ENCODE measurements at places on chromosomes 12 and 14.

- DNase-seq: no peak
Observed at GRCh38 chr14:92704821-92705220, 43.6 kb downstream of the LGMN start.

DNA sequence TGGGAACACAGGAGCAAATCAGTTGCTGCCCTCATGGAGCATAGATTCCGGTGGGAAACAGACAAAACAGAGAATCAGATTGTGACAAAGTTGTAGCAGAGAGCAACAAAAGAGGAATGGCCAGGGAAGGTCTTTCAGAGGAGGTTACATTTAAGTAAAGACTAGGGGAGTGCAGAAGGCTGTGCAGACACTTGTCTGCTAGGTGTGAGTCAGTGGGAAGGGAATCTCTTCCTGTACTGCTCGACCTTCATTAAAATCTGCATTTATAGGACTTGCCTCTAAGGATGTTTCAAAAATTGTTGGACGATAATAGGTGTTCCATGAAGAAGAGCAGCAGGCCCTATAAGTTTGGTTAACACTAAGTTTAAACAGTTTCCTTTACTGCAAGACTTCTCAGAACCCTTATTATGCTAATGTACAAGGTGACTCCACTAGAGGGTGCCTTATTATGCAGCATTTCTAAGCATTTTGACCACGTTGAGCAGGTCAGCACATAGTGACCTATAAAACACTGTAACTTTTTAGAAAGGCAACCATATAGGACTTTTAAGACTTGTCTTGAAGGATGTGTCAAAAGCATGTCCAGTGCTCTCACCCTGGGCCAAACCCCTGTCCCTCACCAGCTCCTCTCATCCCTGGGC, 91.8 kb upstream of the RIC8B start:
- DNase-seq: no peak

- no peak for DNase-seq
Observed at GRCh38 chr14:20294636-20295035, 11.1 kb downstream of the TTC5 start.

DNA sequence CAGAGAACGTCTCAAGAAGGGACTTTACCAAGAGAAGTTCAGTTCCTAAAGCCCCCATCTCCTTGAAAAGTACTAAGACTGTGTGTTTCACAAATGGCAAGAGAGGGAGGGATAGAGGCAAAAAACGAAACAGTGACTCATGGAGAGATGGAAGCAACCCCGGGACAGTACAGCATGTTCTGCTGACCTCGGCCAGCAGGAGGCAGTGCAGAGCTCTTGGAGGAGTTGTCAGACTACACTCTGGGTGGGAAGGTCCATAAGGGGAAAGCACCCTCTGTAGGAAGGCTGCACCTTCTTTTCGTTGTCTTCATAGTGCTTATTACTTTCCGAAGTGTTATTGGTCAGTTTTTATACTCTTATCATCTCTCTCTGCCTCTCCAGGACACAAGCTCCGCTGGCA, 525.2 kb upstream of the CCDC196 start:
- no peak for DNase-seq

GRCh38 chr12:97984974-97985580, 522.5 kb downstream of the RMST start:
- peak; percentile 2 for DNase-seq

DNA sequence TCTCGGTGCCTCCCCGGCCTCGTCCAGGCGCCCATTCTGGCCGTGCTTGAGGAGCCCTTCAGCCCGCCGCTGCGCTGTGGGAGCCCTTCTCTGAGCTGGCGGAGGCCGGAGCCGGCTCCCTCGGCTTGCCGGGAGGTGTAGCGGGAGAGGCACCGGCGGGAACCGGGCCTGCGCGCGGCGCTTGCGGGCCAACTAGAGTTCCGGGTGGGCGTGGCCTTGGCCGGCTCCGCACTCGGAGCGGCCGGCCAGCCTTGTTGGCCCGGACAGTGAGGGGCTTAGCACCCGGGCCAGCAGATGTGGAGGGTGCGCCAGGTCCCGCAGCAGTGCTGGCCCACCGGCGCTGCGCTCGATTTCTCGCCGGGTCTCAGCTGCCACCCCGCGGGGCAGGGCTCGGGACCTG, 168.7 kb upstream of the RPL10L start:
- no peak for DNase-seq

DNA sequence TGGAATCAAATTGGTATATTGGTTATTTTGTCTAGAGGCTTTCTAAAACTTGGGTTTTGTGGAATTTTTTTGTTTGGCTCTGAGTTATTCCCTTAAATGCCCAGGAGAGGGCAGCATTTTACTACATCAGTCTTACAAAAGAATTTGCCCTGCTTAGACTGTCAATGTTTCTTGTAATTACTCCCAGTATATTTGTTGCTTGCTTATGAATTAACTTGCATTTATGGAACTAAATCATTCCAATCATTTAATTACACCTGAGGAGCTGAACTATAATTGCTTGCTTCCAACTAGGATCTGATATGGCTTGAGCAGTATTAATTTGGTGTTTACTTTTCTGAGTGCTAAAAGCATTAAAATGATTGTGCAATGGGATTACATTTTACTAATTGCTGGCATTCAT, 48.7 kb downstream of the MIPOL1 start:
- no peak for DNase-seq

- no peak for DNase-seq
Observed at GRCh38 chr14:79333198-79333546, 878.1 kb downstream of the DIO2 start.

- no peak for DNase-seq
Observed at GRCh38 chr12:6998715-6999451, 19.4 kb downstream of the LPCAT3 start.

- DNase-seq: peak; percentile 11
Observed at GRCh38 chr14:49946320-49947141, 53.6 kb downstream of the ARF6 start.

- no peak for DNase-seq
Observed at GRCh38 chr12:79347866-79348265, 342.9 kb downstream of the PAWR start.

GRCh38 chr12:131773582-131774221, 54.5 kb upstream of the MMP17 start:
- DNase-seq: no peak

DNA sequence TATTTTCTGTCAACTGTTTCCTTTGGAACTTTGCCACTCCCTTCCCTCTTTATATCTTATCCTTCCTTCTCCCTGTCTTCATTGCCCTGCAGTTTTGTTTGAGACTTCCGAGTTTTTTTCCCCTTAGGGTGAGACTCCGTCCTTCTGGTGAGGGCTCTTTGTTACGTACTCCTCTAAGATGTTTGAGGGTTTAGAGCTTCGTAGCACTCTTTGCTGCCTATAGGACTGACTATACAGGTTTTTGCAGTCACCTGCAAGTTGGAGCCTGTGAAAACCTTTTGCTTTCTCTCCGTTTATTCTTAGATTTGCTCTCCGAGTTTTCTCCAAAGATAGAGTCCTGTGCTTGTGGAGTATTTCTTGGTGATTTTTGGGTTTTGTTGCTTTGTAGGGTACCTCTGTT, 41.7 kb upstream of the MYRFL start:
- no peak for DNase-seq

DNA sequence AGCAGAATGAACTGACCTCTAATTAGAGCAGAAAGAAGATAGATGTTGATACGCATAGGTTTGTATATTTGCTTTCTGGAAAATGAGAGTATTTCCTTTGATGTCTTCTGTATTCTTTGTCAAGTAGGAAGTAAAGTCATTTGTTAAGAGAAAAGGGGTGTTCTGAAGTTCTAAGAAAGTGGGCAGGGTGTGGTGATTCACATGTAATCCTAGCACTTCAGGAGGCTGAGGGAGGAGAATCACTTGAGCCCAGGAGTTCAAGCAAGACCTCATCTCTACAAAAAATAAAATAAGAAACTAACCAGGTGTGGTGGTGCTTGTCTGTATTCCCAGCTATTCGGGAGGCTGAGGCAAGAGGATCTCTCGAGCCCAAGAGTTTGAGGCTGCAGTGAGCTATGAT, 2.8 kb downstream of the RHNO1 start:
- DNase-seq: no peak

- DNase-seq: no peak
Observed at GRCh38 chr14:35158951-35159653, 36.8 kb downstream of the PRORP start.

GRCh38 chr12:52243856-52244614, 11.0 kb downstream of the KRT7 start:
- no peak for DNase-seq

DNA sequence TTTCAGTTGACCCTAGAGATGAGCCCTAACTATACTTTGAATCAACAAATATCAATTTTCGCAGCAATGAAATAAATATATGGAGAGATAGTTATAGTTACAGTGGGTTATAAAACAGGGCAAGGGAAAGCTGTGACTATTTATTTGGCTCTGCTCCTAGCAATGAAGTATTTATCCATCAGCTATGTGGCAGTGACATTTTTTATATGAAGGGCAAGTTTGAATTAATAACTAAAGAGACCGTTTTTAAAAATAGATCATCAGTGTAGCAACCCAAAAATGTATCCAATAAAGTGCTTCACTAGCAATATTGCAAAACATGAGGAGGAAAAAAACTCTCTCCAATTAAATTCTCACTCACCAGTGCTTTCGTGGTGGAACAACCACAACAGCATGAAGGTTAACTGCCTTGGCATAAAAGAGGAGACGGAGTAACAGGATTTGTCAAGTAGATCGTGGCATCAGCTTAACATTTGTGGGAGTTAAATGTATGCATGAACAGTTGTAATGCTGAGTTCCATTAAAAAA, 58.1 kb upstream of the NUDT4 start:
- DNase-seq: no peak

GRCh38 chr14:38868399-38869290, 234.4 kb downstream of the SEC23A start:
- DNase-seq: no peak

- no peak for DNase-seq
Observed at GRCh38 chr12:69046363-69046762, 113.4 kb upstream of the CPM start.

DNA sequence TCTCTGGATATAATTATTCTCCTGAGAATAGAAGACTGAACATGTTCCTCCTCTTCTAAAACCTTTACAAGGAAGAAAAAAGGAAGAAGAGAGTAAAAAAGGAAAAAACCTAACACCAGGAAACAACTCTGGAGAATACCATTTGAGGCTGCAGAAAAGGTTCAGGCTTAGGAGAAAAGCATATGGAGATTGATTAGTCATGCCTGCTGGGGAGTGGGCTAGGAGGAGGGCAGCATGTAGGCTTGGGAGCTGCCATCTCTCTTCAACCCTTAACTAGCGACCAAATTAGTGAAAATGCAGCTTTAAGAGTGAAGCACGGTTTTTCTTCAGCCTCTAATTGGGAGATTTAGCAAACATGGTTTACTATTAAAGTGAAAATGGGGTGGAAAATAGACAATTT, 273.0 kb upstream of the CRY1 start:
- no peak for DNase-seq

- no peak for DNase-seq
Observed at GRCh38 chr14:36656687-36657398, 4.8 kb upstream of the PAX9 start.

- no peak for DNase-seq
Observed at GRCh38 chr12:110227138-110227537, 53.9 kb upstream of the ATP2A2 start.

GRCh38 chr12:124148481-124149273, 146.2 kb upstream of the RFLNA start:
- DNase-seq: no peak

- DNase-seq: no peak
Observed at GRCh38 chr14:76486251-76486743, 110.4 kb downstream of the ESRRB start.

DNA sequence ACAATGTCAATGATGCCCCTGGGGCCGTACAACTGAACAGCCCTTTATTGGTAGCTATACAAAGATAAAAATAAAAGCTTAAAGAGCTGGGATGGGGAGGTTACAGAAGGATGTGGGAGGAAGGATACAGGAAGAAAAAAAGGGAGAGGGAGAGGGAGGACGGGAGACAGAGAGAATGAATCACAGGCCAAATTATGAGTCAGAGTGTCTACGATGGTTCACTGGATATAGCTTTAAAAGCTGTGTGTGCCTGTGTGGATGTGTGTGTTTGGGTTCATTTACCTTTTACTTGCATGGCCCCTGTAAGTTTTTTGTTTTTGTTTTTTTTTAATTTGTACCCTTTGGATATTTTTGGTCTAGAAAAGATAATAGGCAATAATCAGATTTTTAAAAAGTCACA, 111.9 kb downstream of the CCDC60 start:
- no peak for DNase-seq

- no peak for DNase-seq
Observed at GRCh38 chr12:2057795-2058408, 5.1 kb downstream of the CACNA1C start.

DNA sequence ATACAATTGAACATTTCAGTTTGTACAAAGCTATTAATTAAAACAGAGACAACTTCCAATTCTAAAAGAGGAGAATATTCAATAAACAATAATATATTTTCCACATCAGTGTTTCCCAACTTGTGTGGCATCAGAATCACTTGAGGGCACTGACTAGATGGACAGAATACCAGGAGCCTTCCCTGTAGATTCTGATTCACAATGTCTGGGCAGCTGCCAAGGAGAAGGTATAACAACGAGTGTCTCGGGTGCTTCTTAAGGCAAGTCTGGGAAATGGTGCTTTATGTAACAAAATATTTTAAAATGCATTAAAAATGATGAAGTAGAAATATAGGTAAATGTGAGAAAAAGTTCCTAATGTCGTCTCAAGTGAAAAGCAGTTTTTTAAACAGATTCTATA, 26.2 kb downstream of the GALC start:
- DNase-seq: no peak

DNA sequence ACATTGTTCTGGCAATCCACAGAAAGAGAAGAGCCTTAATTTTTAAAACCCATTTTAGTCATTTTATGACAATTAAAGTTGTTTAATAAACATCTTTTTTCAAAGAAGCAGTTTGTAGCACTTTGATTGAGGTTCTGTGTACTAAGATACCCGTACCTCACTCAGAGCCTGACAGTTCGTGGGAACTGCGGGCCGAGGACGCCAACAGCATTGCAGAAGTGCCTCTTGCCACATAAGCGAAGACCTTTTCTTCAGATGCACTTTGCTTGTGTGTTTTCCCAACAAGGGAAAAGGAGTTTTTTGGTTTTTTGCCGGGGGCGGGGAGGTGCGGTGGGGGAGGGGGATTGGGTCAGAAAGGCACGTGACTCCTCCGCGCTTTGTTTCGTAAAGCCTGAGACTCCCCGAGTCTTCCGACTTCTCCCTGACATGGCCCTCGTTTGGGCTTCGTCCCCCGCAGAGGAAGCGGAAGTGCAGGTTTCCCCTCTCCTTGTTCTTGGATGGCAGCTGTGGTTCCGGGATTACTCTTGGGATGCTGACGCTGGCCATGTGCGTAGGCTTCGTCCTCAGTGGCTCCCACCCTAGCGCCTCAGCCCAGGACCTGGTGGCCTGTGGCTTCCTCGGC, 70.8 kb downstream of the WDR20 start:
- no peak for DNase-seq

- DNase-seq: no peak
Observed at GRCh38 chr12:4282103-4282891, 8.7 kb downstream of the CCND2 start.

GRCh38 chr14:34989762-34990161, 7.0 kb downstream of the SRP54 start:
- no peak for DNase-seq

GRCh38 chr14:68548194-68549076, 244.4 kb downstream of the ZFP36L1 start:
- peak; percentile 77 for DNase-seq

GRCh38 chr12:109968032-109968420, 28.1 kb downstream of the GIT2 start:
- no peak for DNase-seq

GRCh38 chr12:64976131-64976530, 145.0 kb downstream of the WIF1 start:
- no peak for DNase-seq

- DNase-seq: peak; percentile 36
Observed at GRCh38 chr14:23147676-23148075, 28.6 kb upstream of the CEBPE start.

GRCh38 chr12:50765095-50765911, 1.4 kb downstream of the ATF1 start:
- peak; percentile 10 for DNase-seq
